Mesangial cell (primary cell): ENCODE measurements at places on chromosomes 4 and X. TPM values are rescaled to one million over a fixed set of nuclear protein-coding genes. Genes with fewer than 3 reads are reported as not detected.

Gene EDA
- 0.51 and 0.65 TPM in 2 replicates for total RNA-seq

Gene SGMS2
- total RNA-seq: 76.8 and 81.9 TPM in 2 replicates

Gene CRLF2
- not detected in 2 replicates for total RNA-seq

Gene COL25A1
- 1.5 and 7.8 TPM in 2 replicates for total RNA-seq
